ENCODE measurements at places on chromosomes 6 and 20.

DNA sequence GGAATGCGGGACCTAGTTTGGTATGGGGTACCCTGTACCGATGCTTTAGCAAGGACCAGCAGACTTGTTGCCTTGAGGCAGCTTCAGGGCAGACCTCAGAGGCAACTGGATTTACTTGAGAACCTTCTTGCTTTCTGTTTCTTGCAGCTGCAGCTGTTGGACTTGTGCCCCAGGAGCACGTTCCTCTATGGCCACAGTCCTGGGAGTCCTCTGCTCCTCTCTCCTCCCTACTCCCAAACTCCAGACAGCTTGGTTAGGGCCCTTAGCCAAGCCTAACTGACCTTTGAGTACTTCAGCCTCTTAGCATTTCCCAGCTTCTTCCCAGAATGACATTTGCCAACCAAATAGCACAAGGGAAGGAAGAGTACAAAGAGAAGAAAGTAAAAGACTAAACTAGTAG is 34.7 kb downstream of the GHRH start:
- no peak for DNase-seq

DNA sequence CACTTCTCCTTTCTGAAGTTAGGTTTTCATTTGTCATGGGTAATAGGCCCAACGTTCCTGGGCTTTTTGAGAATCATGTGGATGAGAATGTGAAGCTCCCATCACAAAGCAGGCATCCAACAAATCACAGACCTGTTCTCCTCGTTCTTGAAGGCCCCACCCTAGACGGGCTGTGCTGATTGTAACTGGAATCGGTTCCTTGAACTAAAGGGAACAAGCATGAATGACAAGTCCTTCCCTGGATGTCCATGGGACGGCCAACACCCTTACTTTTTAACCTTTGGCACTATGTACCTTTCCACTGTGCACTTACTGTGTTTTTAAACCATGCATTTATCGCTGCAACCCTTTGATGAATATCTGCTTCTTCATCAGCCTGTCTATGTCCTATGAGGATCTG is 438.2 kb downstream of the CD83 start:
- DNase-seq, result no peak

- DNase-seq, result no peak
These were observed 69.2 kb downstream of the PTPRA start for GRCh38 chr20:2942439-2942838.

- DNase-seq, result no peak
These were observed 5.4 kb downstream of the CITED2 start for GRCh38 chr6:139369068-139369467.

GRCh38 chr20:19718880-19719279 is 39.2 kb upstream of the RIN2 start:
- no peak for DNase-seq

GRCh38 chr20:25563876-25564275 is 21.5 kb downstream of the NINL start:
- no peak for DNase-seq

- no peak for DNase-seq
These were observed 108.9 kb upstream of the EMILIN3 start for GRCh38 chr20:41475503-41475902.

- DNase-seq, result no peak
These were observed 45.0 kb upstream of the ZBTB24 start for GRCh38 chr6:109527989-109528388.

All from stimulated activated CD4-positive, alpha-beta T cell treated with anti-CD3 and anti-CD28 coated beads, Interleukin-1b, Interleukin-23, amount 100 ng/mL, for 4 hours (primary cell).